ENCODE measurements at places on chromosomes 13 and 19.
A peak's percentile ranks its signal among the peaks of the same experiment; 100 is the strongest.

- no peak for DNase-seq
Observed at GRCh38 chr13:32838945-32839344, 177.3 kb upstream of the KL start.

DNA sequence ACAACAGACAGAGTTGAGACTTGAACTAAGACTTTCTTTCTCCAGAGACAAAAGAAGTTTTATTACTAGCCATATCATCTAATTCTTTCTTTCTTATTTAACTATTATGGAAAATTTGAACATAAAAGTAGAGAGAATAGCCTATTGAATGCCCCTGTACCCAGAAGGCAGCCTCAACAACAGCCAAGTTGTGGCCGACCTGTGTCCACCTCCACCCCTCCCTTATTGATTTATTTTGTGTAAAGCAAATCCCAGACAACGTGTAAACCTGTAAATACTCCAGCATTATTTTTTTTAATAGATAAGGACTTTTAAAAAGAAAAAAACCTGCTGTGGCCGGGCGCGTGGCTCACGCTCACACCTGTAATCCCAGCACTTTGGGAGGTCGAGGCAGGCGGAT, 26.1 kb upstream of the FXYD3 start:
- no peak for DNase-seq

DNA sequence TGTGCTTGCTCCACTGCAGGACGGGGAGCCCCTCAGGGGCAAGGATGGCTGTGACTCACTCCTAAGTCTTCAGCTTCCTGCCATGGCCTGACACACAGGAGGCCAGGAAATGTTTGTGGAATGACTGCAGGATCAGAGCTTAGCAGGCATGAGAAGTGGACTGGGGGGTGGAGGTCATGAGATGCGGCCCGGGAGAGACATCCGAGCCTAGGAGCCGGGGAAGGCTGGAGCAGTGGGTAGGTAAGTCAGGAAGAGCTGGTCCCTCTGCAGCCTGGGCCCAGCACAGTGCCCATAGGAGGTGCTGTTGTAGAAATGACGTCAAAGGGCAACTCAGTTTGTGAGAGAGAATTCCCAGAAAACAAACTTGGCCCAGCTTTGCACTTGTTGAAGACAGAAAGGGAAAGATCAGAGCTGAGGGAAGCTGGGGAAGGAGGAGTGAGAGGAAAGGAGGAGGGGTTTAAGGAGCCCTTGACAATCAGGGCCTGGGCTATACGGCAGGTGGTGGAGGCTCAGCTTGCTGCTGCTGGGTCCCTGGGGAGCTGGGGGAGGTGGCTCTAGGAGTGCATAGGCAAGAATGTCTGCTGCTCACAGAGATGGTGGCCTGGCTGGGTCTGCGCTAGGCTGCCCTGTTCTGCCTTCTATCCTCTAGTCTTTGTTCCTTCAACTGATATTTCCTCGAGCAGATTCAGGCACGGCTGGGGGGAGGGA, 18.5 kb downstream of the POU2F2 start:
- DNase-seq = peak; percentile 91

- peak; percentile 35 for DNase-seq
Observed at GRCh38 chr13:79837741-79838450, 356.9 kb downstream of the NDFIP2 start.

- DNase-seq = no peak
Observed at GRCh38 chr19:8391198-8392016, 1.2 kb downstream of the RAB11B start.

Data from retinal pigment epithelial cell (primary cell).